ENCODE measurements at places on chromosomes 2 and 18. TPM values are rescaled to one million over a fixed set of nuclear protein-coding genes. Genes with fewer than 3 reads are reported as not detected.

DNA sequence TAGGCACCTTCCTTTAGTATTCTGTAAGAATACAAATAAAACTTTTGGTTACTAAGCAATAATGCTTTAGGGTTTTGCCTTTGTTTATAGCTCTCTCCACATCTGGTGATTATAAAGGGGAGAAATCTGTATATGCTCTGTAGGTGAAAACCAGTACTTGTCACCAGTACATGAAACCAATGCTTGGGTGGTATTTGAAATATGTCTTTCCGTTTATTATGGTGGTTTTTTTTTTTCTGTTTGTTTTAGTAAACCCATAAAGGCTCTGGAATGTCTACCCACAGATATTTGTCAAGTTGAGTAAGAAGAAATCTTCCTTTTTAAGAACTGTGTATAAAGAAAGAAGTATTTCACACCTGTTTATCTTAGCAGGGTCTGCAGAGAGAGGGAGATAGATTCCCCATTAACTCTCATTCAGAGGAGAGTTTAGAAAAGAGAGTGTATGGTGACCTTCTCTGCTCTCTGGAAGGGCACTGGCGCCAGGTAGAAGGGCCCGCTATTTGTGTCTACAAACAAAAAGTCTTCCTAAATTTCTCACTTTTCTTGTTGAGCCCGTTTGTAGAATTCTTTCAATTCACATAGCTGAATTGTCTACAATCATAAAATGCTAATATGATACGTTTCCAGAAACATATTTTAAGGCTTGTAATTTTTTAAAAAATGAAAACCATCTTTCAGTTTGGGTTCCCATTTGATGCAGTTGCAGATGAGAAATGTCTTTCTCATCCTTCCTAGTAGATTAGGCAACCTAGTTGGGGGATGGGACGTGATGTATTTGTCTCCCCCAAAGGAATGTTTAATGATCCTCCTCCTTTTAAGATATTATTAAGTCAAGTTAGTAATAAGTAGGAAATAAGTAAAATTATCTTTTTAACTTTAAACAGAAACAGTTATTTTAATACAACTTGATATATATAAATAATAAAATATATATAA is 33.9 kb downstream of the MAP3K20 start:
- DNase-seq, result no peak

DNA sequence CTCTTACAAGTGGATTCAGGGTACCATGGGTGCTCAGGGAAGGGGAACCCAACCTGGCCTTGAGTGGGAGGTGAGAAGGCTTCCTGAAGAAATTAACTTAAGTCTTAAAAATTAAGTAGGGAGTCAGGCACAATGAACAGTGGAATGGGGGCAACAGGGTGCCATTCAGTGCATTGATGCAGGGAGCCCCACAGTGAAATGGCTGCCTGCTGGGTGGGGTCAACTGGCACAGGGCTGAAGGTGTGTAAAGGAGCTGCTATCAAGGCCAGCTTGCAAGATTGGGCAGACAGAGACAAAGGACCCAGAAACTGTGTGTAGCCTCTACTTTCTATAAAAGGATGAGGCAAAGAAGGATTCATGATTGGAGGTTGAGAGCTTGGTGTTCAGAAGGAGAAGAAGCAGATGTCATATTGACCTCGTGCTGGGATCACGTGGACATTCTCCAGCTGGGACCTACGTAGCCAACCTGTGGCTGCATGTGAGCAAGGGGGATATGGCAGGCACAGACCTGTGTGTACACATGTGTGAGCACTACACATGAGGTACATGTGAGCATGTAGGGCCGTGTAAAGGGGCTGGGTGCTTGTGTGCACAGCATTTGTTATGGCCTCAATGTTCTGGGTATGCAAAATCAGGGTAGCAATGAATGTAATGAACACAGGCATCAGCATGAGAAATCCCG is 209.5 kb upstream of the HAAO start:
- no peak for DNase-seq

DNA sequence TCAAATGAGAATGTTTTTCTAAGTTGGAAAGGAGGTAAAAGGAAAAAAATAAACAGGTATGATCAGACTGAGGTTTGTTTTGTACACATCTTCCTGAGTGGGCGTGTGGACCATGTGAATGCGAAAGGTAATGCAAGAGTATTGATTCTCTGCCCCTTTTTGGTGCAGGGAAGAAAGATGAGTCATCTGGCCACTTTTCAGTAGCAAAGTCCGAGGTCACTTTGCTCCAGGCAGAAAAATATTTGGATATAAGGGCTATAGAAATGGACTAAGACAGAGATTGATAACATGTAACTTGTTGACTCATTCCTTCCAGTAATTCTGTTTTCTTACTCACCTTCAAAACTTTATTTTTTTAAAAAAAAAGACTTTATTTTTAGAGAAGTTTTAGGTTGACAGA is 130.5 kb downstream of the DSEL start:
- DNase-seq, result no peak

DNA sequence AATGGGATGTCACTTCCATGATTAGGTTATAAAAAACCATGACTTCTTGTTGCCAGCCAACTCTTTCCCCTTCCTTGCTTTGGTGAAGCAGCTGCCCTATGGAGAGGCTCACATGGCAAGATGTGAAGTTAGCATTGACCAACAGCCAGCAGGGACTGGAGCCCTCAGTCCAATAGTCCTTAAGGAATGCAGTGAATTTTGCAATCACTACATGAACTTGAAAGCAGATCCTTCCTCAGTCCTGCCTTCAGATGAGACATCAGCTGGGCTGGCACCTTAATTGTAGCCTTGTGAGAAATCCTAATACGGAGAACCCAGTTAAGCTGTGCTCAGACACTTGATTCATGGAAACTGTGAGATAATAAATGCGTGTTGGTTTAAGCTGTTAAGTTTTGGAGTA is 61.8 kb downstream of the ATP8B1 start:
- no peak for DNase-seq

- DNase-seq, result no peak
These were observed 64.2 kb downstream of the WDR75 start for GRCh38 chr2:189505492-189505891.

DNA sequence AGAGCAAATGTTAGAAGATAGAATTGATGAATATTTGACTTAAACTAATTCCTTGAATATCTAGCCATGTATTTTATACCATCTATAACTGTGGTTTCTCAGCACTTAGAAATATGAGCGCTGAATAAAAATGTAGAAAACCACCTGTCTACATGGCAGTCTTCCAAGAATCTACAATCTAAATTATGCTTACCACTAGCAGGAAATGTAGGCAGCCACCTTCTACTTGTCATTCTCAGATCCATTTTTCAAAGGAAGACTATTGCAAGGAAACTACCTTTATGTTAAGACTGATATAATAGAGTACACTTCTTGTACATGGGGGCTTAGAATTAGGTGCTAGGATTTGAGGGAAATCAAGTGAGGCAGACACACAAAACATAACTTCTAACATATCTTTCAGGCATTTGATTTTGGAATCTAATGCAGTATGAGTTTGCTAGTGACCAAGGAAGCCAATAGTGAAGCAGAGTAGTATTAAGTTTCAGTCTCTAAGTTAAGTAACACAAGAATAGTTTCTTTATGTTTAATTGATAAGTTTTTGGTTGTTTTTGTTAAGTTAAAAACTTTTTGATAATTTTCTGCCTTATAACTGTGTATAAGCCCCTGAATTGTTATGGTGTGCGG is 175.9 kb upstream of the ITGA4 start:
- no peak for DNase-seq

DNA sequence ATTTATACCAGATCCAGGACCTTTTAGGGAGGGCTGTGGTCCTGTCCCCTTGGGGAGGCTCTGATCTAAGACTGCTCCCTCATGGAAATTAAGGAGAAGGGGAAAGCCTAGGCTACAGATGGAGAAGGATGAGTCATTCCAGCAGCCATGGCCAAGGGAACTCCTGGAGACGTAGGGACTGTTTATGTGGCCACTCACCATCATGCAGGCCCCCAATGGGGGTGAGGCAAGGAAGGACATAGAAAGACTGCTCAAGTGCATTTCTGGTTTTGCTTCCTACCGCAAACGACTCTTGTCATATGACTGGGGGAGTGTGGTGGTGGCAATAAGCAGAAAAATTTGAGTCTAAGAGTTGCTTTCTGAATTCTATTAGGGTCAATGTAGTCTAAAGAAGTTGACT is 54.0 kb upstream of the CYP1B1 start:
- DNase-seq, result no peak

GRCh38 chr2:33197198-33197938 is 250.6 kb downstream of the LTBP1 start:
- DNase-seq, result no peak

DNA sequence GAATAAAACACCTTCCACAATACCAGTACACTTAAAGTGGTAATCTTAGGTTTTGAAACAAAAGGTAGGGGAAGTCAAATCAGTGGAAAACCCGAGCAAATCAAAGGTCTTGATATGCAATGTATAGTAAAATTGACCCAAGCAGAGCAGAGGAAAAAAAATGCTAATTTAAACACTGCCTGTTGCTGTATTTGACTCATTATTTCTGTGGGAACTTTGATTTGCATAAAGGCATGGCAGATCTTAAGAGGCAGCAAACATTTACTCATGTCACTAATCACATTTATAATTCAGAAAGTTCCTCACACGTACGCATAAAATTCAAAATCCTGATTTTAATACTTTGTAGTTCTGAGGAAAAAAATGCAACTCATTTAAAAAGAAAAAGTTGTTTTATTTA is 64.4 kb downstream of the IKZF2 start:
- DNase-seq, result no peak

DNA sequence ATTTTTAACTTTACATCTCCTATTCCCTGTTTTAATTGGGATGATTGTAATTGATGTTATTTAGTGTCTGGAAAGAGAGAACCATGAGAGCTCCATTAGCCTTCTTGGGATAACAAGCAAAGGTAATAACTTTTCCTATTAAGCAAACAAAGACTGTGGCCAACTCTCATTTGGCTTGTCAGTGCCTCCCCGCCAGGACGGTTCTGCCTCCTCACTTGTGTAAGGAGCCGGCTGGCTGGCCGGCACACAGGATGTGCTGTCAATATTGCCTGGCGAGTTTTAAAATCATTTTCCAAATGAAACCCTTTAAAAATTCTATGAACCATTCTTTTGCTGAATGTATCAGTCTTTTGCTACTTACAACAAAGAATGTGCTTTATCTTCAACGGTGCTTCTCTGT is 898.3 kb downstream of the CPS1 start:
- DNase-seq, result no peak

DNA sequence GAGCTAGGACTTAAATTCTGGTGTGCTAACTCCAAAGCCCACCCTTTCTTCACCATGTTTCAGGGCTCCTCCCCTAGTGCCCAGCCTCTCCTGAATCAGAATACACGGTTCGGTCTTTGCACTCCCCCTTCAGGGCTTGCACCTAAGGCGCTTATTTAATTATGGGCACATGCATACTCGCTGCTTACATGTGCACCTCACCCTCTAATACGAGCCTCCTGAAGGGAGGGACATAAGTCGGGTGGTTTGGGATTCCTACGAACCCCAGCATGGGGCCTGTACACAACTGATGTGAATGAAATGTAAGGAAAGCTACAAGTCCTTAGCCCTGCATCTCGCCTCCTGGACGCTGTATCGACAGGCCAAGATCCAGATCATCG is 435 bp downstream of the IFT172 start:
- no peak for DNase-seq

DNA sequence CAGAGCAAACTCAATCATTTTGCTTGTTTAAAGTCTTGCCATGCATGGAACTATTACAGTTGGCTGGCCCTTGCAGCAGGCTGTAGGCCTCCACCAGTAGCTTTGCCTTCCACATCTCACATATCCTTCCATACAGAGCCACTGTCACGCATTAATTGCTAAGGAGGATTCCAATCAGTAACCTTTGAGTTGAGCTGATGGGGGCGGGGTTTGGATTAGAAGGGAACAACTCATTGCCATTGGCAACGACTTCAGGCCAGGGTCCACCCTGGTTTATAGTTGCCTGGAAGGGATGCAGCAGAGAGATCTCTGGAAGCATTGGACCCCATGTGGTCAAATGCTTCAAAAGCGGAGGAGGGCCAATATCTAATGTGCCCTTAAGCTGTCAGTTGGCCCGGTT is 63.3 kb upstream of the TTC39C start:
- DNase-seq, result no peak

GRCh38 chr2:136226903-136227302 is 109.0 kb upstream of the CXCR4 start:
- no peak for DNase-seq

DNA sequence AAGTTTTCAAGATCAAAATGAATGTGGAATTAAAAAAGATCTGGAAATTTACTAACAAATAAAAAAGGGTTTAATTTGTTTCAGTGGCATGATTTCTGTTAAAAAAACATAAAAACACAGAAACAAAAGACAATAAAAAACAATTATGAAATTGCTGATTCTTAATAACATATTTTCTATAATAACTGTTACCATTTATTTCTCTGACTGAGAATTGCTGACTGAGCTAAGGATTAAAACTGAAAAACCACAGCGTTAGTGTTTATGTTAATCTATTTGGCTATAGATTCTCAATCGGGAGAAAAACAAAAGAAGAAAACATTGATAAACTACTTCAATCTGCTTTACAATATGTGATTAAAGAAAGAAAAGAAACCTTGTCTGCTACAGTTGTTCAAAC is 678.6 kb upstream of the ZEB2 start:
- DNase-seq, result no peak

DNA sequence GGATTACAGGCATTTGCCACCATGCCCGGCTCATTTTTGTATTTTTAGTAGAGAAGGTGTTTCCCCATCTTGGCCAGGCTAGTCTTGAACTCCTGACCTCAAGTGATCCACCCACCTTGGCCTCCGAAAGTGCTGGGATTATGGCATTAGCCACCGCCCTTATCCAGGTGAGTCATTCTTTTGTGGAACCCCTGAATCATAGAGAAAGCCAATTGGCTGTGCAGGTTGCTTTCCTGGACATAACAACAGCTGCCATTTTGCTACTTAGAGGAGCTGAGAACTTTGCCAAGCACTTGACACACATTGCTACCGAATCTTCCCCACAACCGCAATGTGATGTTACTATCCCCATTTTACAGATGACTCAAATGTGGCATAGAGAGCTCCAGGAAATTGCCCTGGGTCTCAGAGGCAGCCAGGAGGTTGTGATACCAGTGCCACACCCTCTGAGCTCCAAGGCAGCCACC is 36.0 kb downstream of the SETBP1 start:
- DNase-seq, result no peak

- peak; percentile 89 for DNase-seq
These were observed 776 bp upstream of the KLF7 start for GRCh38 chr2:207166349-207167098.

DNA sequence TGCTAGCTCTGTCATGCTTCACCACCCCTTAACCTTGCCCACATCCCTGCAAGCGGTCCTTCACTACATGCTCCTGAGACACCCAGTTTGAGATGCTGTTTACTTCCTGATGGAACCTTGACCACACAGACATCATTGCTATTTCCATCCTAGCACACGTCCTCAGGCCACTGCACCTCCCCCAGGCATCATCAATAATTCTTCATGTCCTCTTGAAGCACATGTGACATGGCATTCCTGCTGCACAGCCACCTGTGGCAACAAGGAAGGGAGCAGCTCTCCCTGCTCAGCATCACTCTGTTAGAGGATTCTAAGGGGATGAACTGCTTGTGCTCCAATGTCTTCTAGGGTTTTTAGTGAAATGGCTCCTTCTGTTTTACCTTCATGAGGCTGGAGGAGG is 26.1 kb upstream of the ST3GAL5 start:
- DNase-seq, result no peak

Gene TTN
- total RNA-seq, result 2,762 TPM

Gene SH3RF3
- total RNA-seq, result 13.3 TPM

Gene CLEC4F
- 0.22 TPM for total RNA-seq

Gene SF3B1
- 80.4 TPM for total RNA-seq

Gene ABCB11
- not detected for total RNA-seq

Gene CAPN13
- not detected for total RNA-seq

Gene COBLL1
- 36.9 TPM for total RNA-seq

Gene UGT1A4
- not detected for total RNA-seq

Gene ZSWIM2
- not detected for total RNA-seq

Gene GPBAR1
- 0.60 TPM for total RNA-seq

Gene MTCL1
- 4.7 TPM for total RNA-seq

Gene CABLES1
- 0.87 TPM for total RNA-seq
